ENCODE measurements at places on chromosomes 6 and 20.

DNA sequence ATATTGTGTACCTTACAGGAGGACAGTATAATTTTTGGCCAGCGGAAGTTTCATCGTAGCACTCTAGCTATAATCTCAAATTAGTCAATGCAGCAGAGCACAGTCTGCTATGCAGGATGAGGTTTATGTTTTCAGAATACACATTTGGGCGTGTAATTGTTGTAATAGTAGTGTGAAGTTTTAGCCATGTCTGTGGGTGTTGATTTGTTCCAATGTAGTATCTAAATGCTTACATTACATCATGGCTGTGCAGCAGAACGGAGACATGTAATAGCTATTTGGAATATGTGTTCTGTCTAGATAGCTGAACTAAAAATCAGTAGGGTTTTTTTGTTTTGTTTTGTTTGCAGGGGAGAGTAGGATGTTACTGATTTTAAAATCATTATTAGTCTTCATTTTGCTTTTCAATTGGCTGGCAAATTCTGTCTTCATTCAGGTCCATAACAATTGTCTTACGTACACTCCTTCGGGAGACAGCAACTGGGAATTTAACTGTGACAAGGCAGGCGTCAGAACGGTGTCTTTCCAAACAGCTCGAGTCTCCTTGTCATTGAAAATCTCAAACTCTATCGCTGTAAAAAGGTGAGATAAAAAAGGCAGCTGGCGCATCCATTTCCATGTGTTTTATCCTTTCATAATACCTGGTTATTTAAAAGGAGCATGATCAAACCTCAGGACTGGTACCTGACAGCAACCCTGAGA lies 65.1 kb upstream of the CDH4 start:
- DNase-seq: no peak

DNA sequence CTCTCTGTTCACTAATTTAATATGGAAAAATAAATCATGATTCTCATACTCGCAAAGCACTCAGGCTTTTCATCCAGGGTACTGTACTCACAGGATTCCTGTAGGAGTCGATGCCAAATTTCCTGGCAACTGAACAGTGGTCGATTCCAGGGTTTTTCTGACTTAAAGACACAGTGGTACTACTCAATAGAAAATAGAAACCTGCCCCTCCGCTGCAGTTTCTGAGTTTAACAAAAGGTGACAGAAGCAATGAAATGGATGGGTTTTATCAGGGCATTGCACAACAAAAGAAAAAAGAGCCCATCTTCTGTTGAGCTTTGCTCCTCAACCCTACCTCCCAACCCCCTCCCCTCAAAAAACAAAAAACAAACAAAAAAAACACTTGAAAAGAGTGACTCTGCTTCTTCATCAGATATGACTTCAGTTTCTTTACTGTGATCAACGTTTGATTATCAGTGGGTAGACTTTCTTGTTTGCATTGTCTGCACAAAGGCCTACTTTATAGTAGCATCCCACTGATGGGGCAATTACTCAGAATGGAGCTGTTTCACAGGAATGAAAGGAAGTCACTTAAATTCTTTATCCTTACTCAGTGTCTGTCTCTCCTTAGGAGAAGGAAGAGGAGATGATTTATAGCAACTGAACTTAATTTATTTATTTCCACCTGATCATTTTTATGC lies 96.2 kb upstream of the FOXO3 start:
- DNase-seq: no peak

- DNase-seq: no peak
Measured at GRCh38 chr6:11625302-11625701, 87.8 kb downstream of the TMEM170B start.

GRCh38 chr20:24647713-24648112 lies 178.3 kb downstream of the SYNDIG1 start:
- no peak for DNase-seq

GRCh38 chr20:2780948-2781347 lies 19.5 kb downstream of the CPXM1 start:
- DNase-seq: no peak

GRCh38 chr20:38433304-38433972 lies 1.7 kb downstream of the SNHG17 start:
- no peak for DNase-seq

DNA sequence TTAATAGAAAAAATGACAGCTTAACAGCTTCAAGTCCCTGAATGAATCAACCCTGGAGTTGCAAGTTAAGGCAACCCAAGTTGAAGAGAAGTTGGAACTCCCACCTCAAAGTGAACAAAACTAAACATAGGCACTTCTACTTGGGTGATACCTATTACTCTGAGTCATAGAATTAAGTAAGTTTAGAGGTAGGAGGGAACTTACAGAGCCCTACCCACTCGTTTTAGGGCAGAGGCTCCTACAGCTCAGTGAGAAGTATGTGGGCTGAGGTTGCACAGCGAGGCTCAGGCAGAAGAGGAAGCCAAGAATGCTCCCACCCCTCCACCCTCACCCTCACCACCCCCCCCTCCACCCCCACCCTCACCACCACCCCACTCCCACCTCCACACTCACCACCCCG lies 42.2 kb downstream of the NFATC2 start:
- no peak for DNase-seq

- DNase-seq: no peak
Measured at GRCh38 chr6:165200178-165200577, 109.2 kb downstream of the C6orf118 start.

DNA sequence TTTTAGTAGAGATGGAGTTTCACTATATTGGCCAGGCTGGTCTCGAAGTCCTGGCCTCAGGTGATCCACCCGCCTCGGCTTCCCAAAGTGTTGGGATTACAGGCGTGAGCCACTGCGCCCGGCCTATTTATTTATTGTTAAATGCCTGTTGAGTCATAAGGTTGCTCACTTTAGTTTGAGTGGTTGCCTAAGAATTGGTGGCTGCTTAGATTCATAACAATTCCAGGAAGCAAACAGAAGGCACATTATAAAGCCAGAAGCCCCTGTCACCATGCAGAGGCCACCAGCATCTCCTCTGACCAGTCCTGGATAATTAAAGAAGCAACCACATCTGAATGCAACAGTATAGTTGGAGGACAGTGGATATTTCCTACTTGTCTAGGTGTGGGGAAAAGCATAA lies 24.0 kb upstream of the ARMH2 start:
- no peak for DNase-seq

DNA sequence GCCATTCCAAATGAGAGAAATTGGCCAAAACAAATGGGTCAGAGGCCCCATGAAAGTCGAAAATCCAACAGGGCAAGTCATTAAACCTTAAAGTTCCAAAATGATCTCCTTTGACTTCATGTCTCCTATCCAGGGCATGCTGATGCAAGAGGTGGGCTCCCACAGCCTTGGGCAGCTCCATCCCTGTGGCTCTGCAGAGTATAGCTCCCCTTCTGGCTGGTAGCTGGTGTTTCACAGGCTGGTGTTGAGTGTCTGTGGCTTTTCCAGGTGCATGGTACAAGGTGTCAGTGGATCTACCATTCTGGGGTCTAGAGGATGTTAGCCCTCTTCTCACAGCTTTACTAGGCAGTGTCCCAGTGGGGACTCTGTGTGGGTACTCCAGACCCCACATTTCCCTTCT lies 115.2 kb upstream of the LAMA2 start:
- no peak for DNase-seq

DNA sequence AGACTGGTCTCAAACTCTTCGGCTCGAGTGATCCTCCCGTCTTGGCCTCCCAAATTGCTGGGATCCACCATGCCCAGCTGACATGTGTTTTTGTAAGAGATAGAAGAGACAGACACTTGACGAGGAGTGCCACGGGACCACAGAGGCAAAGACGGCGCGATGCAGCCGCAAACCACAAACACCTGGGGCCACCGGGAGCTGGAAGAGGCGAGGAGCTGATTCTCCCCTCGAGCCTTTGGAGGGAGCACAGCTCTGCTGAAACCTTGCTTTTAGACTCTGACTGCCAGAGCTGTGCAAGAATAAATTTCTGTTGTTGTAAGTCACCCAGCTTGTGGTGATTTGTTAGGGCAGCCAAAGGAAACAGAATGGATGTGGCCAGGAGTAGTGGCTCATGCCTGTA lies 46.9 kb downstream of the TFAP2C start:
- no peak for DNase-seq

DNA sequence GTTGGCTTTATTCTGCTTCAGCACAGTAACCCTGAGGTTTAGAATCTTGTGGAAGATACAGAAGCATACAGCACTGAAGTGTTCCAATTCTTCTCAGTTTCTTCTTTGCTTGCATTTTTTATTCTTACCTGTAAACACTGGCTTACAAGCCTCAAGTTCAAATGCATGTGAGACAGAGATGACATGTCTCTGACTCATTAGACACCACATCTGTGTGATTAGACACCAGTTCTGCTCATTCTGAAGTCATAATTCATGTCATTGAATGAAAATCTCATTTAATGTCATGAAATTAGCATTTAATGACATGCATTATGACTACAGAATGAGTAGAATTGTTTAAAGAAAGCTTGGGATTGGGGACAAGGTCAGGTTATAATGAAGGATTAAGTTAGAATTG lies 5.8 kb downstream of the GZF1 start:
- DNase-seq: no peak

GRCh38 chr20:59382907-59383306 lies 82.5 kb downstream of the EDN3 start:
- DNase-seq: no peak

DNA sequence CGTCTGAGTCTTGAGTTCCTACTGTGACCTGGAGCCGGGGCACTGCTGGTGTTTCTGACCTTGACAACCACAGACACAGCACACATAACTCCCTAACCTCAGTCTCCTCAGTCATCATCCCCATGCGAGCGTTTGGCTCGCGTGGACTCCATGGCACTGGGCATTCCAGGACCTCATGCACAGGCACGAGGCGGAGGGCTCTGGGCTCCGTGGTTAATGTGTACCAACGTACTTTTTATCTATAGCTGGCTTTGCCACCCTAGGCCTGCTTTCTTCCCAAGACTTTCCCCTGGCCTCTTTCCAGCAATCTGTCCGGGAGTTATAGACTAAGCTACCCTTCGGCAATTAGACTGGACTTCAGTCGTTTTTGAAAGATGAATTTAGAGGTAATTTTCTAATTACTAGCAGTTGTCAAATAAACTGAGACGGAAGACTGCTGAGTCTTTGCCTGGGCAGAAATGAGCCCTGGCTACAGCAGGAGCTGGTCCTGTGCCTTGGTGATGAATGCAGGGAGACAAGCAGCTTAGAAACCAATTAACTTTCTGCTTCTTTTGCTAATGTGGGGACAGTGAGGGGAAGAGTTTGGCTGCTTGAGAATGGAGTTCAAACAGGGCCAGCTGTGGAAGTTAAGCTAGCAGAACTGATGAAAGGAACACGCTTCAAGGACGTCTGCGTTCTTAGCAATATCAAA lies 16.1 kb upstream of the CTCFL start:
- DNase-seq: no peak

DNA sequence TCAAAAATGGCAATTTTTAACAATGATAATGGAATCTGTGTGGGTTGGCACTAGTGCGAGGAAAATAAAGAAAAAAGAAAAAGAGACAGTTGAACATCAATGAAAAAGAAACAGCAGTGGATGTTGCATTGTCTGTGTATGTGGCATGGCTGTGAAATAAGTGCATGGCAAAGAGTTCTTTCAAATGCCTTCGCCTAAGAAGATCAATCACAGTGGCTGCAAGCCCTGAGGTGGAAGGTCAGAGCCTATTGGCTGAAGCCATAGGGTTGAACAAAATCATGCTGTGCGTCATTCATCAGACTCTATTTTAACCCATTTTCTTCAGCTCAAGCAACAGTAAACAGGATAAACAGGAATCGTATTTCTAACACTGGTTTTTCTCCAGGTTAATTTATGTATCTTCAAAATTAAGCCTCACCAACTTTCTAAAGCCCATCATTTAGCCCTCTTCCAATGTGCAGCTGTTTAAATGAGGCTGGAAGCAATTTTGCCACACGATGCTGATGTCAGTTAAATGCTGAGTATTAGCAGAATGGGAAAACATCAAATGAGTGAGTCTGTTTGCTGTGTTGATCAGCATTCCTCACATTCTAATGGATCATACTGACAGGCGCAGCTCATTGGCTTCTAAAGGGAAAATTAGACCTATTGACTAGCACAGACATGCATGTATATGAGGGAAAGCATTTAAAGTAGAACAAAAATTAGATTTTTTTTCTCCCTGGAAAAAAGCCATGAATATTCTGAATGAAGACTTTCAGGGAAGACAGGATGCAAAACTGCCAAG lies 955.9 kb upstream of the EYS start:
- DNase-seq: no peak

DNA sequence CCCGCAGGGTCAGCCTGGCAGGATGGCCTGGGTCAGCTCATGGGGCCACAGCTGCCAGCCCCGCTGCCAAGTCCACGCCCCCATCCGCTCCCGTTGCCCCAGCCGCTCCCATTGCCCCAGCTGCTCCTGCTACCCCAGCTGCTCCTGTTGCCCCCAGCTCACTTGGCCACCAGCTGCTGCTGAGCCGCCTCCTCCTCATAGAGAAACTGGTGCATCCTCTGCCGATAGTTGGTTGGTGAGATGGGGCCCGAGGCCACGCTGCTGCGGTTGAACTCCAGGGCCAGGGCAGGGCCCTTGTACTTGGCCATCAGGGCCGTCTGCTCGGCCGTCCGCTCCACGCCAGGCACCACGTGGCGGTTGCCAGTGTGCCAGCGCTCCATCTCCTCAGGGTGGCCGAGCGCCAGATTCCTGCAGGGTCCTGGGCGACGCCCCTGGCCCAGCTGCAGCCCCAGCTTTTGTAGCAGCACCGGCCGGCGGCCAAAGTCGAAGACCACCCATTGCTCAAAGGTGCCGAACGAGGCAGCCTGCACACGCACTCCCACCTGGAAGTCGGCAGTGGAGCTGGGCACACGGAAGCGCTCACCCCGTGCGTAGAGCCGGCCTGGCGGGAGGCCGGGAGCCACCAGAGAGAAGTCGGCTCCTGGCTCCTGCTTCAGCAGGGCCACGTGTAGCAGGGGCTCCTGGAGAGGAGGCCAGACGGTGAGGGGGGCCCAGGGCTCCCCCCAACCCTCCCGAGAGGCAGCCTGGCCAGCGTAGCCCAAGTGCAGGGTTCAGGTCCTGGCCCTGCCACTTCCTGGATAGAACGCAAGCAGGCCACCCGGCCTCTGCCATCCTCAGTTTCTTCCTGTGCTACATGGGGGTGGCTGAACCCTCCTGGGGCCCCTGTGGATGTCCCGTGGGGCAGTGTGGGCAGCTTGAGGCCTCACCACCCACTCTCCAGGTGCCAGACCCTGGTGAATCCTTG lies 4.8 kb downstream of the HELZ2 start:
- no peak for DNase-seq

- DNase-seq: no peak
Measured at GRCh38 chr20:436476-436875, 25.9 kb downstream of the TBC1D20 start.

- DNase-seq: no peak
Measured at GRCh38 chr20:1752045-1752444, 94.5 kb upstream of the SIRPG start.

- DNase-seq: no peak
Measured at GRCh38 chr6:87436435-87436834, 28.7 kb downstream of the CFAP206 start.

DNA sequence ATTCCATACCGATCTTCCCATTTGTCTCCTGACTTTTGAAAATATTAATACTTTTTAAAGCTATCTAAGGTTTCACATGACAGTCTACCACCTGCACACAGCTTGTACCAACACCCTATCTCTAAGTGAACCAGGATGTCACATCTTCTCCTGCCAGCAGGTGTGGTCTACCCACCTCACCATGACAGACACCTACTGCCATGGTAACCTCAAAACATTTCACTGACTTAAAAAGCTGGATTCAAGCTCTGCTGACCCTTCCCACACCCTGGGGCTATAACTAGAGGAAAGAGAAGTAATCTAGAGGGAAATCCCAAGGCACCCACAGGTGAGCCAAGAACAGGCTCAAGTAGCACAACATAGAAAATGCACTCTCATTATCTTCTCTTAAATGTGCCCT lies 1.2 kb downstream of the SLC17A3 start:
- peak; percentile 75 for DNase-seq

All from T-helper 2 cell (primary cell).